Effector memory CD8-positive, alpha-beta T cell (primary cell): ENCODE measurements at places on chromosomes 11 and 22.

DNA sequence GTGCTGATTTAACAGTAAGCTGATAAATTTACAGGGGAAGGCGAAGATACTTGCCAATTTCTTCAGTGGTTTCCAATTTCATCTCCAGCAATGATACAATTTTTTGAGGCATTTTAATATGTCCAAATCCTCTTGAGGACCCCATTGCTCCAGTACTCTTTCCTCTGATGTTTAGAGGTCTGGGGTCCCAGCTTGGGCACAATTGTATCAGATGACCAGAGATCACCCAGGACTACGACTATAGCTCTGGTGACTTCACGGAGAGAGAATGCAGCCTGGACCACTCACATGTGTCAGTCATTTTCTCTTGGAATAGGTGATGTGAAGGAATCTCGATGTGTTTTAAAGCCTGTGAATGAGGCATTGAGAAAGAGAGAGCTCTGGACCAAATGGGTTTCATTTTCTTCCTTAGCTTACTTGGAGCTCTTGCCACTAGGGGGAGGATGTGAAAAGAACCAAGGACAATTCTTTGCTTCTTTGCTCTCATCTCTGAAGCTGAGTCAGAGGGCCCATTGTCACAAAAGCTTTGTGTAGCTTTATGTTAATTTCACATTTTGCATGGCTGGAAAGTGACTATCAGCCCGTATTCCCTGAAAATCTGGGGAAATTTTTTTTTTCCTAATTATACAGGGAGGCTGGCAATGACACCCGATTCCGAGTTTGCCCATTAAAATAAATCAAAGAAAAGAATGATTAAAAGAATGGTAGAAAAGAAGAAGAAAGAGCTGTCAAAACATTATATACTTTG lies 6.7 kb upstream of the CCDC90B start:
- DNase-seq: no peak

GRCh38 chr11:112837162-112837826 lies 123.9 kb upstream of the NCAM1 start:
- no peak for DNase-seq

DNA sequence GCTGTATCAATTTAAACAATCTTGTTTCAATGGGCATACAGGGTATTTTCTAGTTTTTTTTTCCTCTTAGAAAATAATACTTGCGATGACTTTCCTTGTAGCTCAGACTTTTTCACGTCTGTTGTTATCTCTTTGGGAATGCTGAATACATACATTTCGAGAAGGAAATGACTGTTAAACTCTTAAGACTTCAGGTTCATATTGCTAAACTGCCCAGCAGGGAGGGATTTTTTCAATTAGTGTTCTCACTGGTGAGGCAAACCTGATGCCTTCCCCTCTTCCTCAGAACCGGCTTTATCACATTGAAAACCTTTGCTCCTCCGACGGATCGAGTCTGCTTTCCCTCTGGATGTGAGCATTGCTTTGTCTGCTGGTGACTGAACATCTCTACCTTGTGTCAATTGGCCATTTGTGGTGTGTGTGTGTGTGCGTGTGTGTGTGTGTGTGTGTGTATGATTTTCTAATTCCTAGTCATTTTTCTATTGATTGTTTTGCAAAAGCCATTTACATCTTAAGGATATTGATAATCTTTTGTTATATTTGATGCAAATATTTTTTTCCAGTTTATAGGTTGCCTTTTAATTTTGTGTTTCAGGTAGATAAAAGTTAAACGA lies 6.6 kb downstream of the NEAT1 start:
- no peak for DNase-seq

GRCh38 chr11:69414773-69415187 lies 66.7 kb upstream of the LINC01488 start:
- DNase-seq: no peak

DNA sequence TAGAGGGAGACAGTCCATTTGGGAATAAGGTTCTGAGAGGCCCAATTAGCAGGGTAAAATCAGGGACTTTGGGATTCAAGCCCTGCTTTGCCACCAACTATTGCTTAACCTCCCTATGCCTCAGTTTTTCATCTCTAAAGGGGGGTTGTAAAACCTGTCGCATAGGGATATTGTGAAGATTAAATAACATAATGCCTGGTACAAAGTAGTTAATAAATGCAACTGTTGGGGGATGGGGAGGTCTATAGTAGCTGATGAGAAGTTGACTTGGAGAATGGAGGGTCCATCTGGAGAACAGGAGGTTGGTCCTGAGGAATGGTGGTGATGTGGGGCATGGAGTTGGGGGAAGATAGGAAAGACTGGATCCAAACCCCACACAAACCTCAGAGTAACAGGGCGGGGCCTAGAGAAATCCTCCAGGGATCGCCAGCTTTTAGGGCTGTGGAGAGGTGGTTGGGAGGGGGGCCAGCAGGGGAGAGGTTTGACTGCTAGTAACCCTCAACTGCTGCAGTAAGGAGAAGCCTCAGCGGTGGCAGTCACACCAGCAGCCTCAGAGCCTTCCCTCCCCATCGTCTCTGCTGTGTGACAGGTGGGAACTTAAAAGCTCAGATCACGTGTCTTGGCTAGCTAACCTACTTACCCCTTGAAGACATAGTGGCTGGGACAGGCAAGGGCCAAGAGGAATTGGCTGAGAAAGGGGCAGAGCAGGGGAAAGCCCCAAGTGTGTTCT lies 1.1 kb upstream of the ABCG4 start:
- no peak for DNase-seq

DNA sequence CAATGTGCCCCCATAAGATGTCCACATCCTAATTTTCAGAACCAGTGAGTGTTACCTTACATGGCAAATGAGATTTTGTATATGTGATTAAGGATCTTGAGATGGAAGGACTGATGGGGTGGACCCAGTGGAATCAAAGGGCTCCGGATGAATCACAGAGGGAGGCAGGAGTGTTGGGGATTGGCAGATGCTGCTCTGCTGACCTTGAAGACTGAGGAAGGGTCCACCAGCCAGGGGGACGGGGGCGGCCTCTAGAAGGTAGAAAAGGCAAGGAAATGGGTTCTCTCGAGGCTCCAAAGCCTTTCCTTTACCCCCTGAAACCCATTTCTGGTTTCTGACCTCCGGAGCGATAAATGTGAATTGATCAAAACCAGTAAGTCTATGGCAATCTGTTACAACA lies 18.8 kb downstream of the TMEM218 start:
- no peak for DNase-seq

DNA sequence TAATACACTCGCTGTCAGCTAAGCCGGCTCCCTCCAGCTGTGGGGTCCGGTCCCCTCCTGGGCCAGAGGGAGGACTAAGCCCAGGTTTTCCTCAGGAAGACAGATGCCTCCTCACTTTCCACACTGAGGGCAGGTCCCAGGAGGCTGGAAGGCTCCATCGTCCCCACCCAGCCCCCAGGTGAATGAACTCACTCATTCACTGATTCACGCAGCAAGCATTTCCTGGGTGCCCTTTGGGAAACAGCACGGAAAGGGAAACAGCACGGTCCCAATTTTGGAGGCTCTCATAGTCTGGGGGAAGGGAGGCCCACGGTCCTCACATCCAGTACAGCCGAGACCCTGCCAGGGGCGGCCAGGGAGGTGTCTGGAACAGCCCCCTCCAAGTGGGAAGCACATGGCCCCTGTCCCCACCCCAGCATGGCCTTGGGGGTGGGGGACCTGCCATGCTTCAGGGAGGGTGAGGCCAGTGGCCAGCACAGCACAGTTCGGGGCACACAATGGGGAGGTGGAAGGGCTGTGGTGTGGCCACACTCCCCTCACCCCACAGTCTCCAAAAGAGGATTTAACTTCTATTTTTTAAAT lies 9.3 kb upstream of the TH start:
- DNase-seq: no peak

- no peak for DNase-seq
Measured at GRCh38 chr11:32888805-32889204, 3.8 kb upstream of the QSER1 start.

DNA sequence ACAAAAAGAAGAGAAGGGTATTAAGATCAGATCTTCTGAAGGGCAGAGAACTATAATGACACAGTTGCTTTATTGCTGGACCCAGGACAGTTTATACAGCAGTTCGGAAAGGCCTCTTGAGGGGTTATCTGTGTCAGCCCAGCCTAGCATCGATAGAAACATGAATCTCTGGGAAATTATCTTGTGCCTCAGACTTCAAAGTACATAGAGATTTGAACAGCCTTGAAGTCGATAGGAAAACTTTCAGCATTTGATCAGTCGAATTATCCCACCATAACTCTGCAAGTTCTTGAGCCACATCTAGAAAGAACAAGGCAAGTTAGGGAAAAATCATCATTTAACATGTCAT lies 2.5 kb upstream of the LMO2 start:
- no peak for DNase-seq

GRCh38 chr11:87603887-87604286 lies 566.2 kb downstream of the TMEM135 start:
- DNase-seq: no peak

GRCh38 chr22:43993072-43993760 lies 30.9 kb upstream of the PARVB start:
- DNase-seq: peak; percentile 57

- no peak for DNase-seq
Measured at GRCh38 chr22:32031466-32031865, 11.6 kb upstream of the SLC5A1 start.

DNA sequence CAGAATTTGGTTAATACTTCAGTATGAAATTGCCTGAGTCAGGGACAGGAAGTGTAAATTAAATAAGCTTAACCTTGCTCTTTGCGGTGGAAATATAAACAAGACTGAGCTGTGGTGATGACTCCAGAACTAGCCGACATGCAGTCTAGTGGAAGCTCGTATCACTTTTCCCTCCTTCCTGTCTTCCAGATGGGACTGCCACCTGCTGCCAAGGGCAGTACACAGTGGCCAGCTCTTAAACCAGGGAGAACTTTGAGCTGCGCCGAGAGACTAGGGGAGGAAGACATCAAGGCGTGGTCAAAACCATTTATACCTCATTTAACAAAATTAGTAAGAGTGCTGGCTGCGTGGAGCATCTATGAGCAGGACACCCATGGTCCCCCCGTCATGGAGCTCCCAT lies 31.3 kb upstream of the CTTN start:
- no peak for DNase-seq

DNA sequence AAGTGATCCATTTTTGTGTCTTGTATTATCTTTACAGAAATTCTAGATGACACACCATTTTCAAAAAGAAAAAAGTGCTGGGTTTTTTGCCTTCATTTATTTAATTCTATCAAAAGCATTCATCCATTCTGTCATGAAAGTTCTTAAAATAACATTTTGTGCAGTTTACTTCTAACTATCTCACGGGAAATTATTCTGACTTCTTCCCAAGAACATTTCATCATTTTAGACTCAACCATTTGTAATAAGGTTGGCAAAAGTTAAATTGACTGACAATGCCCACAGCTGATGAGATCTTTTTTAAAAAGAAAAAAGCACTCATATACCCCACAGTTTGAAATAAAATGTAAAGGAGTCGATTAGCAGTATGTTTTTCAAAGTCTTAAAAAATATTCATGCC lies 68.5 kb downstream of the SBF2 start:
- no peak for DNase-seq

GRCh38 chr11:3101921-3102640 lies 44.9 kb upstream of the CARS1 start:
- no peak for DNase-seq

DNA sequence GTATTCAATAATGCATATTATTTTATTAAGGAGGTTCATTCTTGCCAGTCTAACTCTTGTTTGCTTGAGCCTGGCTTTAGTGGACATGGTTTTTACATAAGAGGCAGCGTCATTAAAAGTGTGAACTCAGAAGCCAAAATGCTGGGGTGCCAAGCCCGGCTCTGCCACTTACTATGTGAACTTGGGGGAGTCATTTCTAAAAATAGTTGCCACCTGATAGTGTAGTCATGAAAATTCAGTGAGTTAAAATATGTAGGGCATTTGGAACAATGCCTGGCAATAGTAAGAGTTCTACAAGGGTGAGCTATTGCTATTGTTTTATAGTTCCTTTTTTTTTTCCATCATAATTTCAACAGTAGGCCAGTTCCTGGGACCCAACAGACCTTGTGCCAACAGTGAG lies 49.9 kb downstream of the TENM4 start:
- DNase-seq: no peak

- DNase-seq: no peak
Measured at GRCh38 chr11:114386131-114386530, 14.2 kb downstream of the C11orf71 start.

DNA sequence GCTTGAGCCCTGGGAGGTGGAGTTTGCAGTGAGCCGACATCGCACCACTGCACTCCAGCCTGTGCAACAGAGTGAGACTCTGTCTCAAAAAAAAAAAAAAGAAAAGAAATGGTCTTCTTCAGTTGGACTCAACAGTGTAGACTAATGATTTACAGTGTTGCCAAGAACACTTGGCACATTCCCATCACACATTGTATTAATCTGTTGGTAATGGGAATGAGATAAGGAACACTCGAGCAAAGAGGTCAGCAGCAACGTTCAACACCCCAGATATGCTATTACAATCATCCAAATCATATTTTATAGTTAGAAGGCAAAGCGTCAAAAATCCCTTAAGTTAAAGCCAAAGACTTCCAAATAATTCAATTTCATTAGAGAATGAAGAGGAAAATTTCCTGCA lies 14.5 kb downstream of the CDON start:
- no peak for DNase-seq
